Neuronal stem cell (in vitro differentiated cells): ENCODE measurements at places on chromosomes 3 and 15.

DNA sequence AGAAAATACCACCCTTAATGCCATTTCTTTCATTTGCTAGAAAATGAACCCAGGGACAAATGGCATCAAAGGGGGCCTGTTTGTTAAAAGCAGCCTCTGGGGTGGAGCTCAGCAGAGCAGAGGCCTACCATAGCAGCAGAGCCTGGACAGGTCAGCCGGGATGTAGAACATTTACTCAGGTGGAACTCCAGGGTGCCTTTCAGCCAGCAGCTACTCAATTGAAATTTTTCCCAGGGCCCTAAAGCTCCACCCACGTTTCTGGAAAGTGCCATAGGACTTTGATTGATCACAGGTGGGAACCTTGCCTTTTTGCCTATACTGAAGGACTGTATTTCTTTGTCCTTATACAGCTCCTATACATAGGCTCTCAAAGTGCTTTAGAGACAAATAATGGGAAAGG, 74.5 kb upstream of the C15orf61 start:
- no peak overlapping the region for H3K4me3 ChIP-seq
- H3K27ac ChIP-seq = no peak overlapping the region
- no peak for DNase-seq
- no peaks in the 10 kb centered on the region for H3K36me3 ChIP-seq

- H3K4me3 ChIP-seq = no peak overlapping the region
- no peak for DNase-seq
- H3K27ac ChIP-seq = no peak overlapping the region
- H3K4me1 ChIP-seq = no peaks in the 10 kb centered on the region
- no peaks in the 10 kb centered on the region for H3K36me3 ChIP-seq
Observed at GRCh38 chr3:107675233-107675900, 152.6 kb downstream of the BBX start.

- H3K27me3 ChIP-seq = no peaks in the 10 kb centered on the region
- DNase-seq = no peak
- H3K36me3 ChIP-seq = no peaks in the 10 kb centered on the region
Observed at GRCh38 chr15:44804298-44805046, 68.1 kb downstream of the TRIM69 start.

GRCh38 chr3:97076673-97077072, 262.3 kb downstream of the EPHA6 start:
- H3K27me3 ChIP-seq = no peaks in the 10 kb centered on the region
- no peaks in the 10 kb centered on the region for H3K36me3 ChIP-seq
- no peaks in the 10 kb centered on the region for H3K4me1 ChIP-seq
- H3K27ac ChIP-seq = no peak overlapping the region
- no peak overlapping the region for H3K4me3 ChIP-seq

DNA sequence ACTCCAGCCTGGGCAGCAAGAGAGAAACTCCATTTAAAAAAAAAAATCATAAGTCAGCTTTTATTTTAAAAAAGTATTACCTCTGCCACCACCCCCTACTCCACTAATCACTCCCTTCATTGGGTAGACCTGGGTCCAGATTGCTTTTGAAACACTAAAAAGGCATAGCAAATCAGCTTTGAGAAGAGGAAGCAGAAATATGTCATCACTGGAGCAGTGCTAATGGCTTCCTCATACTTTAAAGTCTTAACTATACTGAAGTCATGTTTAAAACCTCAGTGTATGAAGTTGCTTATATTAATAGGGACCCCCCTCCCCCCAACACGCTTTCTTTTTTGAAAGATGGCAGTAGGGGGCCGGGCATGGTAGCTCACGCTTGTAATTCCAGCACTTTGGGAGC, 1.0 kb upstream of the HTR3D start:
- H3K36me3 ChIP-seq = no peaks in the 10 kb centered on the region
- H3K4me3 ChIP-seq = no peak overlapping the region
- H3K27me3 ChIP-seq = no peaks in the 10 kb centered on the region
- DNase-seq = no peak
- no peak overlapping the region for H3K27ac ChIP-seq
- no peaks in the 10 kb centered on the region for H3K4me1 ChIP-seq

DNA sequence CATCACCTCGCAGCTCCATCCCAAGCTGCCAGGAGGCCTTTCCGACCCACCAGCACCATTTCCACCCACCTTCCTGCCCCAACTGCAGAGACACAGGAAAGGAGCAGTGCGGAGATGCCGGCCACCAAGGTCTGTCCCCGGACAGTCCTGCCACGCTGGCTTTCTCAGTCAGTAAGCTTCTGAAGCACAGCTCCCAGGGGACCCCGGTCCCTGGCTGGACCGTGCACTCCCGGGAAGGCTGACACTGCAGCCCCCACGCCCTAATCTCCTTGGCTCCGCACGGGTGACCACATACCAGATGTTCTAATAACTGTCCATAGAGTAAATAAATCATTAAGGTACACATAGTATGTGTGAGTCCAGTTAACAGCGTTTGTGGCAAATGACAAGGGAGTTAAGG, 73.5 kb downstream of the VGLL4 start:
- H3K27me3 ChIP-seq = no peaks in the 10 kb centered on the region
- H3K4me3 ChIP-seq = no peak overlapping the region
- peaks cover 16% of the 10 kb centered on the region for H3K36me3 ChIP-seq
- no peak overlapping the region for H3K27ac ChIP-seq
- no peaks in the 10 kb centered on the region for H3K4me1 ChIP-seq
- DNase-seq = no peak

GRCh38 chr3:169218314-169218983, 445.1 kb downstream of the MECOM start:
- no peak overlapping the region for H3K27ac ChIP-seq
- no peak for DNase-seq
- H3K27me3 ChIP-seq = no peaks in the 10 kb centered on the region
- H3K36me3 ChIP-seq = no peaks in the 10 kb centered on the region
- no peak overlapping the region for H3K4me3 ChIP-seq

- H3K4me3 ChIP-seq = no peak overlapping the region
- H3K27me3 ChIP-seq = no peaks in the 10 kb centered on the region
- no peak for DNase-seq
- H3K4me1 ChIP-seq = no peaks in the 10 kb centered on the region
- no peak overlapping the region for H3K27ac ChIP-seq
- no peaks in the 10 kb centered on the region for H3K36me3 ChIP-seq
Observed at GRCh38 chr3:170531657-170532335, 54.1 kb downstream of the SLC7A14 start.

DNA sequence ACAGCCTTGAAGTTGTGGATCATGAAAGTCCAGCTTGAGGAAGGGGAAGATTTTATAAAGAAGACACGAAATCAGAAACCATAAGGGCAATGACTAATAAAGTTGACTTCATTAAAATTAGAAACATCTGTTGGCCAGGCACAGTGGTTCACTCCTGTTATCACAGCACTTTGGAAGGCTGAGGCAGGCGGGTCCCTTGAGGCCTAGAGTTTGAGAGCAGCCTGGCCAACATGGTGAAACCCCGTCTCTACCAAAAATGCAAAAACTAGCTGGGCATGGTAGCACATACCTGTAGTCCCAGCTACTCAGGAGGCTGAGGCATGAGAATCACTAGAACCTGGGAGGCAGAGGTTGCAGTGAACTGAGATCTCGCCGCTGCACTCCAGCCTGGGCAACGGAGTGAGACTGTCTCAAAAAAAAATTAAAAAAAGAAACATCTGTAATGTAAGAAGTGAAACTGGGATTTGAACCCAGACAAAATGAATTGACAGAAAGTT, 7.9 kb upstream of the UBXN7 start:
- H3K36me3 ChIP-seq = no peaks in the 10 kb centered on the region
- no peak overlapping the region for H3K4me3 ChIP-seq
- H3K27me3 ChIP-seq = no peaks in the 10 kb centered on the region
- H3K4me1 ChIP-seq = no peaks in the 10 kb centered on the region
- H3K27ac ChIP-seq = no peak overlapping the region
- DNase-seq = no peak

DNA sequence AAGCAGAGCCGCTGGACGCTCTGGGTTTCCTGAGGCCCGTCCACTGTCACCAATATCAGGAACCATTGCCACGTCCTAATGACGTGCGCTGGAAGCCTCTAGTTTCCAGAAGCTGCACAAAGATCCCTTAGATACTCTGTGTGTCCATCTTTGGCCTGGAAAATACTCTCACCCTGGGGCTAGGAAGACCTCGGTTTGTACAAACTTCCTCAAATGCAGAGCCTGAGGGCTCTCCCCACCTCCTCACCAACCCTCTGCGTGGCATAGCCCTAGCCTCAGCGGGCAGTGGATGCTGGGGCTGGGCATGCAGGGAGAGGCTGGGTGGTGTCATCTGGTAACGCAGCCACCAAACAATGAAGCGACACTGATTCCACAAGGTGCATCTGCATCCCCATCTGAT, 3.3 kb downstream of the RHO start:
- no peak overlapping the region for H3K4me3 ChIP-seq
- H3K4me1 ChIP-seq = peaks cover 16% of the 10 kb centered on the region
- DNase-seq = no peak
- H3K27ac ChIP-seq = no peak overlapping the region
- no peaks in the 10 kb centered on the region for H3K36me3 ChIP-seq

DNA sequence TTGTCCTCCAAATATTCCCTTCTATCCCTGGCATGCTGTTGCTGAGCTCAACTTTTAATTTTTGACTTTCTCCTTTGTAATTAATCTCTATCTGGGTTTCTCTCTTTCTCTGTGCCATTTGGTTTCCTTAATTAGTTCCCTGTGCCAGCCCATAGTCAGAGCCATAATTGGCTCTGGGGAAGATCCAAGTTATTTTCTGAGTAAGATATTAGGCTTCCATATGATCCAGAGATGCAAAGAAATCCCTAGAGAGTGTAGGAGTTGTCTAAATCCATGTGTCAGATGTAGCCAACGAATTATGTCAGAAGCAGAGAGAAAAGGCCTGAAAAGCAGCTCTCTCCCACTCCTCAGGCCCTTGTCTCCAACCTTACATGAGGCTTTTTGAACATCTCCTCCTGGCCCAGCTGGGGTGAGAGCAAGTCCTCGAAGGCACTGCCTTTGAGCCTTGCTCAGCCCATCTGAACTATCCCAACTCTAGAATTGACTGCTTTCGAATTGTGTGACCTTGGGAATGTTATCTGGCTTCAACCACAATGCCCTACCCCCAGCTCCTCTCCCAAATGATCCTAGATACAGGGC, 46.4 kb downstream of the MOBP start:
- no peak for DNase-seq
- H3K4me1 ChIP-seq = peaks cover 1% of the 10 kb centered on the region
- H3K36me3 ChIP-seq = no peaks in the 10 kb centered on the region
- H3K4me3 ChIP-seq = no peak overlapping the region

DNA sequence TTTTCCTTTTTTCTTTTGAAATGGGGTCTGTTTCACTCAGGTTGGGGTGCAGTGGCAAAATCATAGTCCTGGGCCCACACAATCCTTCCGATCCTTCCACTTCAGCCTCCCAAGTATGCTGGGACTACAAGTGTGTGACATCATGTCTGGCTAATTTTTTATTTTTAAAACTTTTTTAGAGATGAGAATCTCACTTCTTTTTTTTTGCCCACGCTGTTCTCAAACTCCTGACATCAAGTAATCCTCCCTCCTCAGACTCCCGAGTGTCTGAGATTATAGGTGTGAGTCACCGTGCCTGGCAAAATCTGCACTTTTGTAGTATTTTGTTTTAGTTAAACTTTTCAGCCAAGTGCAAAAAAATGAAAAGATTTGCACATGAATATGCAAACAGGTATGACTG, 171.0 kb downstream of the FNDC3B start:
- no peaks in the 10 kb centered on the region for H3K27me3 ChIP-seq
- no peaks in the 10 kb centered on the region for H3K36me3 ChIP-seq
- H3K27ac ChIP-seq = no peak overlapping the region
- H3K4me1 ChIP-seq = peaks cover 3% of the 10 kb centered on the region
- no peak overlapping the region for H3K4me3 ChIP-seq

DNA sequence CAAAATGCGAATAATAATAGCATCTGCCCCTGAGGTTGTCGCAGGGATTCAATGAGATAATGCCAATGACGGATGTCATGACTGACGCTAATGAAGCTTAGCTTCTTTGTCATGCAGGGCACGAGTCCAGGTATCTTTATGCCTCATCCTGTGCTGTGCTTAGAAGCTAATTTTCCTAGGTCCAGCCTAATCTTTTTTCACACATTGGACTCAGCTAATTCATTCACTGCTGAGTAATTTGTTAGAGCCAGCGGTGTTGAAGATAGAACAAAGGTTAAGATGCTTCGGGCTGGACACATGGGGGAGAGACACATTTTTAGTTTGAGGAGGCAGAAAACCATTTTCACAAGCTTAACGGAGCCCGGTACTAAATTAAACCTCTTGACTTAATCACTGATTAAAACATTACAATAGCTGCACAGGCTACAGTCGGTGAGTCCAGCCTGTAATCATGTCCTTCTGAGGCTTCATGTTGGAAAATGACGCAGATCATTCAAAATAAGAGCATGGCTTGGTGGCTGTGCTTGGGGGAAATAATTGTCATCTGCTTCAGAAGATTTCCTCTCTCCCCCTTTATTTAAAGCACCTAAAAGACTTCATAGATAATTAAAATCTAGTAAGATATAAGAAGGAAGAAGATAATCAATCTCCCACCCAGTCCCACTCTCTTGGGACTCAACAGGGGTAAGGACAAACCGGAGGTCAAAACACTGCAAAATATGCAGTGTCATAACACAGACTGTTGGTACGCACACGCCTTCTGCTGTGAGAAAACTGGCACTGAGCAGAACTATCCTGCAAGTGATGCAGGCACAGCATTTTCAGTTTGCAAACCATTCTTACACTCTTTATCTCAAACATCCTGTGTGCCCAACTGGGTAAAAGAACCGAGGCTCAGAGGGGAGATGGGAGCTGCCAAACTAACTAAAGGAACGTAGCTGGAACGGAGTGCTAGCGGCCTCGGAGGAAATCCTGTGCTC, 3.3 kb upstream of the CCDC174 start:
- H3K4me1 ChIP-seq = peaks cover 8% of the 10 kb centered on the region
- H3K27me3 ChIP-seq = no peaks in the 10 kb centered on the region
- H3K4me3 ChIP-seq = no peak overlapping the region
- H3K36me3 ChIP-seq = peaks cover under 1% of the 10 kb centered on the region
- H3K27ac ChIP-seq = no peak overlapping the region

DNA sequence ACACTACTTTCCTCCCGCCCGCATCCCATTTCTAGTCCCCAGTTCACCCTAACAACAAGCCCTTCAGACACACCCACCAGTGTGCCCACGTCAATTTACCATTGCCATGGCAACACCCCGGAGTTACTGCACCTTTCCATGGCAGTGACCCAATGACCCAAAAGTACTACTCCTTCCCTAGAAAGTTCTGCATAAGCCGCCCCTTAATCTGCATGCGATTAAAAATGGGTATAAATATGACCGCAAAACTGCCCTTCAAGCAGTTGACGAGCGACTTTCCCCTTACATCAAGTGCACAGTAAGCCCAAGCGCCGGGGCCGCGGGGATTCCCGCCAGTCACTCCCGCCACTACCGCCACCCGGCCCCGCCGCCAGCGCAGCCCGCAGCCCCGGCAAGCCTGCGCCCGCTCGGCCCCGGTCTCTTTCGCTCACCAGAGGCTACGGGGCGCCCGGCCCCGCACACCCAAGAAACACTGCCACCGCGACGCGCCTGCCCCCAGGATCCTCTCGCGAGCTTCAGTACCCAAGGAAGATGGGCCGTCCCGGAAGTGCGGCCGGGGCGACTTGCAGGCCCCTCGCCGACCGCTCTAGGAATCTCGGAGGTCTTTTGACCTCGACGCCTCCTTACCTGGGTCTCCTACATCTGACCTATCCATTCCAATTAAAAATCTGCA, 27.2 kb upstream of the ZNF502 start:
- no peaks in the 10 kb centered on the region for H3K27me3 ChIP-seq
- H3K36me3 ChIP-seq = peaks cover 38% of the 10 kb centered on the region
- no peaks in the 10 kb centered on the region for H3K4me1 ChIP-seq

- H3K27me3 ChIP-seq = no peaks in the 10 kb centered on the region
- peaks cover 3% of the 10 kb centered on the region for H3K4me1 ChIP-seq
- no peak for DNase-seq
- H3K4me3 ChIP-seq = no peak overlapping the region
Observed at GRCh38 chr3:138011722-138012121, 1.8 kb downstream of the CLDN18 start.
